ENCODE measurements at places on chromosomes 16 and 17. TPM values are rescaled to one million over a fixed set of nuclear protein-coding genes. Genes with fewer than 3 reads are reported as not detected.

MEOX1 gene
- 6.9 TPM for total RNA-seq

XAF1 gene
- total RNA-seq, result 306 TPM

ABCA9 gene
- not detected for total RNA-seq

OR1F1 gene
- total RNA-seq, result not detected

CES1 gene
- not detected for total RNA-seq

FBXL16 gene
- total RNA-seq, result 5.9 TPM

FAM234A gene
- 10.9 TPM for total RNA-seq

FBXL19 gene
- total RNA-seq, result 22.7 TPM

Data from activated CD8-positive, alpha-beta T cell treated with anti-CD3 and anti-CD28 coated beads, Interleukin-2, amount 10 ng/mL, durations not matched to agents 7 days and 5 days (primary cell).